Stimulated activated CD4-positive, alpha-beta T cell treated with anti-CD3 and anti-CD28 coated beads, Interleukin-15, amount 100 ng/mL, for 1 hour (primary cell): ENCODE measurements at places on chromosomes 3 and 15.

- DNase-seq: no peak
Measured at GRCh38 chr3:27559381-27559780, 75.2 kb upstream of the SLC4A7 start.

DNA sequence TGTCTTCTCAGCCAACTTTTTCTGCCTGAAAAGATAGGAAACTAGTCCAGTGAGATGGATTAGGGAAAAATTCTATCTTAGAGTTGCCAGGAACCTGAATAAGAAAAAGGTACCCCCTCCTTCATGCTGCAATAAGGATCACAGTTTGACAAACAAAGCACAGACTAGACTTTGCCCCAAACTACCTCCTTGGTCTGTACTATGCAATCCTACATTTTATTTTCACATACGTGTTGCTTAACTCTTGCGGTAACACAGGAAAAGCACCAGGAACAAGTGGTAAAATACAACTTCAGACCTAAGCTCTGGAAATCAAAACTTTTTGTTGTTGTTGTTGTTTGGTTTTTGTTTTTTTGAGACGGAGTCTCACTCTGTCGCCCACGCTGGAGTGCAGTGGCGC is 11.3 kb upstream of the IL12A start:
- no peak for DNase-seq

- DNase-seq: no peak
Measured at GRCh38 chr3:112980080-112980479, 5.2 kb upstream of the CD200R1 start.

DNA sequence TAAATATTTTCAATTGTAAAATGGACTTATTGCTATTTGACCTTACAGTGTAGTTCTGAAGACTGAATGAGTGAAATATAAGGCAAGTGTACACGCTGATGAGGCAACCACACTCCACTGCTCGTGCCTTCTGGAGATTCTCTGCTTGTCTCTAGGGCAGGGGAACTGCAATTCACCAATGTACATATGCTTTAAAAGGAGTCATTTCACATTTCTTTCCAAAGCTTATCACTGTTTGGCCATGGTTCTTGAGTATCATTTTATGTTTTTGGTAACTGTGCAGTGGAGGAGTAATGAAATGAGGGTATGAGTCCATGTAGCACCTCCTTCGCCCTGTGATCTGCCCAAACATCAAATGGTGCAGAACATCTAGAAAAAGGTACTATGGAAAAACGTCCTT is 43.7 kb downstream of the CCR4 start:
- no peak for DNase-seq

DNA sequence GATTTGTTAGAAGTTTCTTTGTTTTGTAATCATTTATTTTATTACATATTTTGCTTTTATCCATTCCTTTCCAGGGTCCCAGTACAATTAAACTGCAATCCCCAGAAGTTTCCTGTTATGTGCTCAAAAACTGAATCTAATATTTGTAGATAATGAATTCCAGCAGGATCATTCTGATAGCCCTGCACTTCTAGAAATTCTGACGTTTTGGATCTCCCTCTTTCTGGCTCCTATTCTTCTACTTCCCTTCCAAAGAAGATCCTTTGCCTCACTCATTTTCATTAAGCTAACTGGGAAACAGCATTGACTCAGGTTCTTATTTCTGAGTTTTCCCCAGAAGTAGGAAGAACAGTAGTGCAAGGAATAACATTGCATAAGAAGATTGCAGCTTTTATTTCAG is 9.9 kb downstream of the P3H2 start:
- no peak for DNase-seq

GRCh38 chr3:9399746-9400145 is 2.3 kb downstream of the SETD5 start:
- no peak for DNase-seq

GRCh38 chr3:10666621-10667020 is 149.4 kb upstream of the SLC6A11 start:
- DNase-seq: no peak

DNA sequence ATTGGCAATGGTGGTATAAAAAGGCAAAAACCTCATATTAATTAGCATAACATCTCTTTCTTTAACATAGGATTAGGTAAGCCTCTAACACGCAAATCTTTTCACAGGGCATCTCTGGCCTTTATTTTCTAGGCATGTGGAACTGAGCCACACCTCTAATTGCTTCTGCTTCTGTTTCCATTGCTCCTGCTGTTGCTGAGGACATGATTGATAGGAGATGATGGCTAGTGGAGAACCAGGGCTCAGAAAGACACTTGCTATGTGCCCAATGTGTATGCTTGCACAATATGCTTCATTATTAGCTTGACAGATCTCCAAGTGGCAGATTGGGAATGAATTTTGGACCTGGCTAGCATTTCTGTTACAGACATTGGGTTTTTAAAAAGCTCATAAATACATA is 114.5 kb downstream of the EPHA3 start:
- DNase-seq: no peak

- no peak for DNase-seq
Measured at GRCh38 chr3:154129625-154130024, 8.4 kb downstream of the ARHGEF26 start.

- no peak for DNase-seq
Measured at GRCh38 chr3:107365051-107365450, 12.2 kb upstream of the CCDC54 start.

DNA sequence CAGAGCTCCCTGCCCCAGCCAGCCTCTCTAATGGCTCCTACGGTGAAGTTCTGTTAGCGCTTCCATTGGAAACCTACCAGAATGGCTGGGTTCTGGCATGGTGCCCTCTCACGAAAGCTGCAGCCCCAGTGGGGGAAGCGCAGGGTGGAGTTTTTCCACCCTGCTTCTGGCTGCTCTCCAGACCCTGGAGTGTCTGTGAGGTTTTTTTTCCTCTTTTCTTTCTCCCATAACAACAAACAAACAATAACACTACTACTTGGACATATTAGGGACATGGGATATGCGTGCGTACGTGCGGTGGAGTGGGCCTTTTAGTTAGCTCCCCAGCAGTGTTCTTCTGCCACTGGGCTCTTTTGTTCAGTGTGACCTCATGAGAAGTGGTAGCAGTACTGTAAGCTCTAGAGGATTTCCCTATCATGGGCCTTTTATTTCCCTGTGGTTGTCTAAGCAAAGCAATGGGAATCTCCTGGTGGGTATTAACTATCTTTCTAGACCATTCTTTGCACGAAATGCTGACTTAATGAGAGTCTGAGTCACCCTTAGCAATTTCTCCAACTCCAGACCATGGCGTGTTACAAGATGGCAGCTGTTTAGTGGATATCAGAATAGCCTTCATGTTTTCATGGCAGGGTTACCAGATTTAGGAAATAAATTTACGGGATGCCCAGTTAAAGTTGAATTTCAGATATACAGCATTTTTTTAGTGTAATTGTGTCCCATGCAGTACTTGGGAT is 161.9 kb downstream of the FNDC3B start:
- no peak for DNase-seq

- DNase-seq: no peak
Measured at GRCh38 chr3:15716178-15716577, 81.6 kb downstream of the ANKRD28 start.

DNA sequence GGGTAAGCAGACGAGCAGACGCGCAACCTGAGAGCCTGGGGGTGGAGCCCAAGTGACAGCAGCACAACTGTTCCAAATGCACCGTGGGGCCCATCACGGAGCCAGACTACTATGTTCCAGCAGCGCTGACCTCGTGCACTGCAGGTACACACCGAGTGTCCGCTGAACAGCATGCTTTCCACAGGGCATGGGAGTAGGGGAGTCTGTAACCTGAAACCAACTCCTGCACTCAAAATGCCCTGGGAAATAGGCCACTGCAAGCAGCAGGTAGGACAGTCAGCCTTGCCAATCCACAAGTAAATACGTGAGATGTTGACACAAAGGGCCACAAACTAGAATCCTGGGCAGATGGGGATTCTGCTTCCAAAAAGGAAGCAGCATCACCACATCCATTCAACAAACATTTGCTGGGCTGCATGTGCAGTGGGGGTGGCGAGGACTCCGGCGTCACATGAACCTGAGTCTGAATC is 73.9 kb downstream of the TBC1D2B start:
- no peak for DNase-seq

GRCh38 chr15:66701422-66702034 is 508 bp upstream of the SMAD6 start:
- no peak for DNase-seq

GRCh38 chr15:48062148-48062872 is 58.5 kb upstream of the SLC24A5 start:
- DNase-seq: no peak

GRCh38 chr3:112459750-112460149 is 39.5 kb downstream of the BTLA start:
- no peak for DNase-seq

- no peak for DNase-seq
Measured at GRCh38 chr3:87461036-87461435, 184.7 kb upstream of the POU1F1 start.

DNA sequence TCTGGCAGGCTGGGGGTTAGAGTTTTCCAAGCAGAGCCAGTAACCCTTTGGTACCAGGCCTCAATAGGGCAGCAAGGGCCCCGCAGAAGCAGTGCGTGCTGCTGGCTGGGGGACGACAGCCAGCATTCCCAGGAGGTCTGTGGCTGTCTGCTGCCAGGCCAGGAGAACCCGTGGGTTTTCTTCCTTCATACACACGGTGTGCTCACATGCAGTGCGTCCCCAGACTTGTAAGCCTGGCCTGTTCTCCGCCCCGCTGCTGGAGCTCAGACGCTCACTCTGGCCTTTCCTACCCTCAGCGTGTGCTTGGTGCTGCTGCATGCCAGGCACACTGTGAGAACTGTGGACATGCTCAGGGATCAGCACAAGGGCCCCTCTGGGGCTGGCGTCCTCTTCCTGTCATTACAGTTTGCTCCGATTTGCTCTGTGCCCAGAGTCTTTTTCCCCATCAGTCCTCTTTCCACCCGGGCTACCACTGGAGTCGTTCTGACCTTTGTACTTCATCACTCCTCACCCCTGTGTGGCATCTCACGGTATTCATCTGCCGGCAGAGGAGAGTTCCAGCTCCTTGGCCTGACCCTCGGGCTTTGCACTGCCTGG is 149.5 kb downstream of the DNAJB8 start:
- no peak for DNase-seq

DNA sequence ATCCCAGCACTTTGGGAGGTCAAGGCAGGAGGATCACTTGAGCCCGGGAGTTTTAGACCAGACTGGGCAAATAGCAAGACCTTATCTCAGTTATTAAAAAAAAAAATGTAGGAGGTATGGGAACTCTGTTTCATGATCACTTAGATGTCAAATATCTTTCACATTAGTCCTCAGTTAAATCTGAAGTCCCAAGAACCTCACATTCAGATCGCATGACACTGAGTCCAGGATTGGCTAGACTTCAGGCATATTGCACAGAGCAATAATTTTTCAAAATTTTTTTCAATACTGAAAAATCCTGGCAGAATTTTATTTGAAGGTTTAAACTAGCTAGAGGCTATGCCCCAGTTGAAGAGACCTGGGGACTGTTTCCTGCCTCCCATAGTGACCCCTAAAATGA is 56.3 kb upstream of the ZNF148 start:
- no peak for DNase-seq
